Activated T-cell treated with anti-CD3 and anti-CD28 coated beads, Interleukin-2, amount 50 U/mL, for 4 hours (primary cell): ENCODE measurements at places on chromosomes 6 and 20. TPM values are rescaled to one million over a fixed set of nuclear protein-coding genes. Genes with fewer than 3 reads are reported as not detected.

DNA sequence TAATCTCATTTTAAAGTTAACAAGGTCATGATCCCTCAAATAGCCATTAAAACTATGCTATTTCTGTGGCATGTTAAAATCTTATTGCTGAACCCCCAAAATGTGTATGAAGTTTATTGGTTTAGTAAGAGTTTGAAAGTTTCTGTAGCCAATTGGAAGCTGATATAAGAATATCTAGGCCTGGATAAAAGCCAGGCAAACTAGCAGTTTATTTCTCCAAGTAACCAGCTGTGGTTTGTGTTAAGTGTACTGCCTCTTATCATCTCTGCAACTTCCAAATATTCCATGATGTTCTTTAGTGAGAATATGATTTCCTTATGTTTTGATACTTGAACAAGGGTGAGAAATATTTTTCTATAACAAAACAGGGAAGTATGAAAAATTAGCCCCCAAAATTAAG is 76.7 kb downstream of the PRSS35 start:
- DNase-seq: no peak

MUC21 gene
- total RNA-seq: not detected

DNA sequence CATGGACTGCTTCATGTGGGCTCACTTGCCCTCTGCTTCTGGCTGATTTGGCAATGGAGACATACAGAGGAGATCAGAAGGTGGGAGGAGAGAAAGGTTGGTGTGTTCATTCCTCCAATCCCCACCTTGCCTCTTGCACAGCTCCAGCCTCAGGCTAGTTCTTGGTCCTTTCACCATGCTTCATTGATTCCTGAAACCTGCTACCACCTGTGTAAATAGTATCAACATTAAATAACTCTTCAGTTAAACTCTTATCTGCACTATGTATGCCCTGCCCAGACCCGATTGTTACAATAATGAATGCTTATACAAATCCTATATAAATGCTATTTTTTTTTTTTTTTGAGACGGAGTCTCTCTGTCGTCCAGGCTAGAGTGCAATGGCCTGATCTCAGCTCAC is 174.5 kb downstream of the CD83 start:
- DNase-seq: no peak

DNA sequence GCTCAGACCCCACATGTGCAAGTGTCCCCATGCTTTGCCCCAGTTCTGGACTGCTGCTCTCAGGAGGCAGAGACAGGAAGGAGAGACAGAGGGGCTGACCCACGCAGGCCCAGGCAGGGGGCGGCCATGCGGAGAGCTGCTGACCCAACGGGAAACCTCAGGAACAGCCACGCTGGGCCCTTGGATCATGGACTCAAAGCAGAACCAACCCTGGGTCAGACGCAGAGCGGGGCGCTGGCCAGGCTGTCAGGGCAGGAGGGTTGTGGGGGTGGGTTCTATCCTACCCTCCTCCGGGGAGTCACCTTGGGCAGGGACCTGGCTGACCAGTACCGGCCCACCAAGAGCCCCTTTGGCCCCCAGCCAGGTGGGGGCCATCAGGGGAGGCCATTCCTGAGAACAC is 2.0 kb downstream of the KCNQ2 start:
- DNase-seq: no peak

EYS gene
- not detected for total RNA-seq

- no peak for DNase-seq
Observed at GRCh38 chr20:39702701-39703349, 740.7 kb downstream of the DHX35 start.

DNA sequence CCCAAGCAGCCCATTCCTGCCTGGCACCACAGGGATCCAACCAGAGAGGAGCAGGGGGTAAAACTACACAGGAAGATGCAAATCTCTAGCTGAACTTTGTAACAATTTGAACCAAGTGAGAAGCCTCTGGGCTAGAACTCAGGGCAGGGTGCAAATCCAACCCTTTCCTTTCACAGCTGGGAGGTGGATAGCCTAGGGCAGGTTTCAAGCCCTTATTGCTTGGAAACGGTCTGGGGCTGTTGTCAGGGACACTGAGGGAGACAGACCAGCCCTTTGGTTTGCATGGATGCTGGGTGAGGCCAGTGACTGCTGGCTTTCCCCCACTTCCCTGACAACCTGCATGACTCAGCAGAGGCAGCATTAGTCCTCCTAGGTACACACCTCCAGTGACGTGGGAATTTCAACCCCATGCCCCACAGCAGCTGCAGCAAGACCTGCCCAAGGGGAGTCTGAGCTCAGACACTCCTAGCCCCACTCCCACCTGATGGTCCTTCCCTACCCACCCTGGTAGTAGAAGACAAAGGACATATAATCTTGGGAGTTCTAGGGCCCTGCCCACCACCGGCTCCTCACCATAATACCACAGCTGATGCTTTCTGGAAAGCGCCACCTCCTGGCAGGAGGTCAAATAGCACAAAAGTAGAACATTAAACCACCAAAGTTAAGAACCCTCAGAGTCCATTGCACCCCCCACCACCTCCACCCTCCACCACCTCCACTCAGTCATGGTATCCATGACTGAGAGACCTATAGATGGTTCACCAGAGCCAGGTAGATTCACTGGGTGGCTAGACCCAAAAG is 797.7 kb upstream of the MAN1A1 start:
- no peak for DNase-seq

- DNase-seq: no peak
Observed at GRCh38 chr6:116511424-116512110, at the start of gene CALHM5. TSS of gene CALHM5 (plus strand) at chr6:116511639. CDS start at chr6:116511697, 58 bp downstream.
